OCI-M1 (cell line): ENCODE measurements at places on chromosomes 7 and 10.

GRCh38 chr10:70811881-70812280, 3.9 kb upstream of the SGPL1 start:
- DNase-seq, result no peak

GRCh38 chr10:72239409-72239808, 23.3 kb upstream of the ASCC1 start:
- DNase-seq, result no peak

DNA sequence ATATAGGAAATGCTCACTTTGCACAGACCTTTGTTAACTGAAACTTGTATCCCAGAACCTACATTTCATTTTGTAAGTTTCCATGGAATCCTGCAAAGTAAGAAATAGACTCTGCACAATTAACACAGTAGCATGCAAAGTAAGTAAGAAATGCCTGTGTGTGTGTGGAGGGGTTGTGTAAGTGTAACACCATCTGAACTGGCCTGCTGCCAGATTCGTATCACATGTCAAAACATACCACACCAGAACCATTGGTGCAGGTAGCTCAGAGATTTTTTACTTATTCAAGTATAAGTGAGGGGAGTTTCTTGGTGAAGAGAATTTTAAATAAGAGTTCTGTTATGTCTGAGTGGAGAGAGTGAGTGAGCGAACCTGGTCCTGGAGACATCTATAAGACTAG, 17.9 kb upstream of the DDX21 start:
- DNase-seq, result no peak

GRCh38 chr7:129804890-129805719, 147.7 kb downstream of the UBE2H start:
- DNase-seq, result no peak

DNA sequence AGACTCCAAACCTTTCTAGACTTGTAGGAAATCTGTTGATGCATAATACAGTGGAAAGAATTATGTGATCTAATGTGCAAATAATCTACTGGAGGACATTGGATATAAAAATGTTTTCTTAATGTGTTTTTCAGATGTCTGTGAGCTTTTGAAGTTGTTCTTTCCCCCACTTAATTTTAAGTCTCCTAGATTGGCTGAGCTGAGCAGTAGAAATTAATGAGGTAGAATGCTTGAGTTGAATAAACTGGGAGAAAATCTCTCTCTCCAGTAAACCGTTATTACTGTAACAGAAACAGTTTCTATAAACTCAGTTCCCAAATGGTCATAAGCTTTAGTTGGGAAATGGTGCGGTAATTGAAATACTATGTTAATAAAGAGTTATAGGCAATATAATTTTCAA, 15.7 kb downstream of the CSGALNACT2 start:
- no peak for DNase-seq

- no peak for DNase-seq
Observed at GRCh38 chr7:45267262-45267661, 109.7 kb downstream of the RAMP3 start.

GRCh38 chr10:82089327-82089726, 214.3 kb downstream of the NRG3 start:
- DNase-seq, result no peak
